ENCODE measurements at places on chromosomes 2 and 18.

- DNase-seq, result no peak
These were observed 17.8 kb upstream of the ODC1 start for GRCh38 chr2:10465910-10466309.

GRCh38 chr18:1657876-1658275 lies 753.2 kb downstream of the ADCYAP1 start:
- DNase-seq, result no peak

GRCh38 chr2:141554810-141555209 lies 576.0 kb downstream of the LRP1B start:
- peak; percentile 74 for DNase-seq

DNA sequence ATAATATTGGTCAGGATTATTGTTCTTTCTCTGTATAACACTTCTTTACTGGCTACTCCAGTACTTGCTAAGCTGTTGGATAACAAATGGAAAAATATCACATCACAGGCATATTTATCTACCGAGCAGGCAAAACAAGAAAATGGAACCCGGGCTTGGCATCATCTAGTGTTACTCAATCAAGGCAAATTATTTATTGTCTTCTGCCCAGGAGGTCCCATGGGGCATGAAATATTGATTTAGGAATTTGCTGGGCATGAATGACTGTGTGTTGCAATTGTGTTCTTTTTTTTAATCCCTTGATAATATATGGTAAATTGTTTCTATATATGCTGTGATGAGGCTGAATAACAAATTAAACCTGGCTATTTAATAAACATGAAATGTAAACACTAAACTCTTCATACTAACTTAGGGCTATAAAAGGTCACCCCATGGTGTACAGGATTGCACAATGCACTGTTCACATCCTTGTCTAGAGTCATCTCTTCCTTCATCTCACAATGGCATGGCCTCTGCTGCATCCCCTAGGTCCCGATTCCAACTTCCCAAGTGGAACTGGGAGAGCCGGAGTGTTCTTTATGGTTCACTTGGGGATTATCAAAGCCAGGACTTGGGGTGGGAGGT lies 2.2 kb upstream of the PARD3B start:
- no peak for DNase-seq

DNA sequence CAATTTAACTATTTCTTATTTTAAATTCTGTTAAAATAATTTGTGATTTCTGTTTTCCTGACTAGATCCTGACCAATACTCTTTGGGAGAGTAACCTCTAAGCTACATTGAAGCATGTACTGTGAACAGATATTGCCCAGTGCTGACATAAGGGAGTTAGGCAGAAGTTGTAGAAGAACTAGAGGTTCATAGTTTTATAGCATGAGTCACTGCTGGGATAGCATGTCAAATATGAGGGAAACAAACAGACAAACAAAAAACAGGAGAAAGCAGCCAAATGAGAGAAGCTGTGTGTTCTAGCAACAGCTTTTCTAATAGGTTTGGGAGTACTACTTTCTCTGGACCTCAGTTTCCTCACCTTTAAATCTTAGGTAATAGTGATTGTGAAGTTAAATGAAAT lies 72.4 kb downstream of the CERS6 start:
- DNase-seq, result no peak

GRCh38 chr2:45712570-45712969 lies 61.1 kb downstream of the PRKCE start:
- no peak for DNase-seq

GRCh38 chr2:7348761-7349160 lies 431.5 kb downstream of the RNF144A start:
- DNase-seq, result no peak

- DNase-seq, result no peak
These were observed 37.3 kb downstream of the DIPK1C start for GRCh38 chr18:74419761-74420160.

- no peak for DNase-seq
These were observed 26.7 kb downstream of the ATOH8 start for GRCh38 chr2:85780316-85781012.

DNA sequence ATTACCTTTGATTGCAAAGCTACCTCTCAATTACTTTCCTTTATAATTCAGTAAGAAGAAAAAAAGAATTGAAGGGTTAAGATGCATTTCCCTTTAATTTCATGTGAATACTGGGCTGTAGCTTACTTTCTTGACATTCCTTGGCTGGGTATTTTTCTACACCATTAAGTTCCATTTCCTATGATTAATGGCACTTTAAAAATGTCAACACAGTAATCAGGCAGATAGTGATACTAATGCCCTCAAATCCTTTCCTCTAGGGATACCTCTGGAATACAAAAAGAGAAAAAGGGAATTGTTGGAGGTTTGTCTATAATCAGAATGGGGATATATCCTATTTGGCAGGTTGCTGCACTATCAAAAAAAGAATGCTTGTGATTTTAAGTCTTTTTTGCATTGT lies 216.9 kb downstream of the SRBD1 start:
- no peak for DNase-seq

DNA sequence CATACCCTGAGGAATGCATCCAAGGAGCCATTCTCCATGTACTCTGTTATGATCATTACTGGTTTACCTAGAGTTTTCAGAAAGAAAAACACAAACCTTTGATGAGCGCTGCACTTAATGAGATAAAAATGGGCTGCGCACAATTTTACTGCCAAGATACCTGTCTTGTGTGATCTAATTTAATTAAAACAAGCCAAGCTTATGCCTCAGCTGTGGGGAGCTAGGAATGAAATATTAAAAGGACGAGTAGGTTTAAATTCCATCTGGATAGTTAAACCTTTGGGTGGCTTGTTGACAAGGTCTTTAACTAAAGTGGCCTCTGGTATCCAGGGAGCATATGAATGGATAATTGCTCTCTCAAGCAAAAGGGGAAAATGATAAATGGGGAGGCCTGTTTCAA lies 135.0 kb downstream of the EPHA4 start:
- no peak for DNase-seq

DNA sequence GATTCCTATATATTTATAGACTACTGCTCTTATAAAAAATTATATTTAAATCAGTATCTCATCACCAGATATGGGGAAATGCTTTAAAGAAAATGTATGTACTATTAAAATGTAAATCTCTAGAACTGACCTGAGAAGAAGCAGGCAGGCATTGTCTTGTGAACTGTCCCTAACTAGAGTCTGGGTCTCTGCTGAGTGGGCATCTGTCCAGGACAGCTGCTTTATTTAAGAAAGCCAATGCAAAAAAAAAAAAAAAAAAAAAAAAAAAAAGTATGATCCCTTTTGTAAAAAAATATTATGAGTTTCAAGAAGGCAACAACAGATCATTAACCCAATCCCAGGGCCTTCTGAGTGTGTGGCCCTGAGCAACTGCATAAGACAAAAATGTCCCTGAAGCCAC lies 66.0 kb downstream of the PAX3 start:
- DNase-seq, result no peak

GRCh38 chr18:58484989-58485981 lies 143.6 kb downstream of the ALPK2 start:
- no peak for DNase-seq

- DNase-seq, result no peak
These were observed 32.4 kb downstream of the MARCO start for GRCh38 chr2:118974103-118974993.

- DNase-seq, result no peak
These were observed 206.5 kb downstream of the PDE1A start for GRCh38 chr2:182220335-182220734.

GRCh38 chr2:175445281-175445680 lies 263.8 kb upstream of the ATP5MC3 start:
- DNase-seq, result peak; percentile 69

- DNase-seq, result no peak
These were observed 45.8 kb downstream of the STK17B start for GRCh38 chr2:196125596-196125995.

- no peak for DNase-seq
These were observed 8.8 kb upstream of the PRLH start for GRCh38 chr2:237557633-237558015.

Data from hematopoietic multipotent progenitor cell treated with erythropoietin and hydrocortisone succinate and interleukin-3 and kit ligand, for 4 days (in vitro differentiated cells).